C1 segment of cervical spinal cord (tissue), 14 donors: ENCODE measurements at places on chromosomes 7 and 10.

- no peak for DNase-seq
These were observed 20.3 kb downstream of the NACAD start for GRCh38 chr7:45068236-45069023.

DNA sequence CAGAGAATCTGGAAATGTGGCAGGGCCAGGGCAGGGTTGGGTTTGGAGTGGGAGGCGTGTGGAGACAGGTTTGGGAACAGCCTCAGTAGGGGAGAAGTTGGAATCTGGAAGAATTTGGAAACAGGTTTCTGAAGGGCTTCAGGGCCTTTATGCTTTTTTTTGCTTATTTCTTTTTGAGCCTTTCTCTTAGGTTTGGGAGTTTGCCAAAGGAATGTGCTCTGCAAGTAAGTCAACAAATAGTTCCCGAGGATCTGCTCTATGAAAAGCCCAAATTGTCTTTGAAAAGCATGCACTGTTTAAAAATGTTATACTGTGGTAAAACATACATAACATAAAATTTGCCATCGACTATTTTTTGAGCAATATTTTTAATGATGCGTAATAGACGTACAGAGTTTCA is 86.7 kb upstream of the ADRB1 start:
- no peak for DNase-seq

- no peak for DNase-seq
These were observed 8.6 kb upstream of the CPED1 start for GRCh38 chr7:120979765-120980499.

GRCh38 chr7:134350709-134351108 is 34.0 kb upstream of the SLC35B4 start:
- DNase-seq, result no peak

DNA sequence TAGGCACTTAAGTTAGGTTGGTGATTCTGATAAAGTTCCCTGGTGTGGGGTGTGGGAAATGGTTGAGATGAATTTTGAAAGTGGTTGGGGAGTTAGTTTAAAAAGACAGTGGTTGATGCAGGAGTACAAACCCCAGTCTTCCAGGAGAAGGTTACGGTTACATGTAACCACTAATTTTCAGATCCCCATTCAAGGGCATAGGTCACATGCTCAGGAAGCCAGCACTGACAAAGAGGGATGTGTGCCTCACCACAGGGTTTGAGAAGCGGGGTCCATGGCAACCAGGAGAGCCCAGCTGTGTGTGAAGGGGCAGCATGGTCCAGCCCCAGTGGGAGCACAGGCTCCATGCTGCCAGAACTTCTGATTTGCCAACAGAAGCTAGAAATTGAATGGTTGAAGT is 144.2 kb downstream of the MDFIC start:
- DNase-seq, result no peak
